ENCODE measurements at places on chromosomes 2 and 18.

DNA sequence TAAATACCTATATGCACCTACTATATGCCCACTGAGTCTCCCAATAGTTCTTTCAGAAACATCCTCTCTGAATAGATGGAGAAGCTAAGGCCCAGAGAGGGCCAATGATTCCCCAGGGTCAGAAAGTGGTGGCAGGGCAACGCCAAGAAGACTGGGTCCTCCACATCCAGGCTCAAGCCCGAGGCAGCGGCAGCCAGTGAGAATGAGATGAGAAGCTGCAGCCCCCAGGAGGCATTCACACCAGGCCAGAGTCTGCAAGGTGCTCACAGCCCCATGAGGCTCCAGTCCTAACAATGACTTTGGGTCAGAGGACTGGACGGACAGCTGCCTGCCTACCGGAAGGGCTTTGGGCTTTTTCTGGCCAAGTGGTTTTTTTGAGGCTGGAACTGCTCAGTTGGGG, 3.5 kb downstream of the TEX261 start:
- DNase-seq = no peak

- DNase-seq = no peak
Measured at GRCh38 chr2:203842373-203842772, 25.2 kb upstream of the CTLA4 start.

- no peak for DNase-seq
Measured at GRCh38 chr2:236673823-236674185, 104.2 kb downstream of the ACKR3 start.

GRCh38 chr2:201674794-201675193, 23.6 kb downstream of the MPP4 start:
- no peak for DNase-seq
